ENCODE measurements at places on chromosomes 7 and 10.

GRCh38 chr10:131056091-131056579 is 255.4 kb downstream of the TCERG1L start:
- DNase-seq: no peak

- no peak for DNase-seq
Observed at GRCh38 chr10:16809074-16809718, 8.0 kb downstream of the RSU1 start.

GRCh38 chr7:83085299-83085698 is 77.4 kb downstream of the PCLO start:
- no peak for DNase-seq

GRCh38 chr7:1068619-1069018 is 19.3 kb upstream of the GPER1 start:
- DNase-seq: no peak

GRCh38 chr10:116744163-116744753 is 1.9 kb upstream of the HSPA12A start:
- DNase-seq: no peak

GRCh38 chr7:57363321-57363720 is 86.7 kb upstream of the ZNF716 start:
- DNase-seq: no peak

Data from NCI-H1105 (cell line).